ENCODE measurements at places on chromosomes 4 and X.

GRCh38 chr4:89704651-89705395 is 132.1 kb downstream of the SNCA start:
- no peak for DNase-seq

- no peak for DNase-seq
These were observed 48.0 kb downstream of the USP46 start for GRCh38 chr4:52611030-52611555.

DNA sequence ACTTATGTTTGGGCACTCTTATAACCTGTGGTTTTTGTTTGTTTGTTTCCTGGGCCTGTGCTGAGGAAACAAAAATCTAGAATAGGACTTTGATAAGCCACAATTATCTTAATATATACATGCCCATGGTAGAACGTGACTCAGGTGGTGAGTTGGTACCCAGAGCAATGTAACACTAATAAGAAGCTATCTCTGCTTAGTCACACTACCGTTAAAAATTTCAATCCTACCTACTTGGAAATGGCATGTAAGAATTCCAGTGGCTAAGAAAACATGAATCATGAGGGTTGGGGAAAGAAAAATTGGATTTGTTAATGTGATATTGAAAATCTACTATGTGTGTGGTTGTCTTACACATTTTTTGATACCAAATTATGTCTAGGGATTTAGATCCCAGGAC is 30.5 kb upstream of the ADGRG2 start:
- no peak for DNase-seq

- DNase-seq = peak; percentile 11
These were observed 1.9 kb downstream of the UBE2D3 start for GRCh38 chr4:102825261-102826091.

DNA sequence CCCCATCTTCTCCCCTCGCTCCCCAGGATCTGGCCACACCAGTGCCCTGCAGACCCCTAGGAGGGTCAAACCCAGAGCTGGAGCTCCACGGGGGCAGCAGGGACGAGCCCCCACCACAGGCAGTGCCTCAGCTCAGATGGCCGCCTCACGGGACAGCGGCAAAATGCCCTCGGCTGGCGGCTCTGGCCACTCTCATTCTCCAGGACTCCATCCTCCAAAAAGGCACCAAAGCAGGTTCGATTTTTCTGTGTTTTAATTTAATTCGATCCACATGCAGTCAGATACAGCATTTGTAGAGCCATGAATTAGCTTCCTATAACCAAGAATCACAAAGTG is 8.3 kb downstream of the FAM53A start:
- no peak for DNase-seq

DNA sequence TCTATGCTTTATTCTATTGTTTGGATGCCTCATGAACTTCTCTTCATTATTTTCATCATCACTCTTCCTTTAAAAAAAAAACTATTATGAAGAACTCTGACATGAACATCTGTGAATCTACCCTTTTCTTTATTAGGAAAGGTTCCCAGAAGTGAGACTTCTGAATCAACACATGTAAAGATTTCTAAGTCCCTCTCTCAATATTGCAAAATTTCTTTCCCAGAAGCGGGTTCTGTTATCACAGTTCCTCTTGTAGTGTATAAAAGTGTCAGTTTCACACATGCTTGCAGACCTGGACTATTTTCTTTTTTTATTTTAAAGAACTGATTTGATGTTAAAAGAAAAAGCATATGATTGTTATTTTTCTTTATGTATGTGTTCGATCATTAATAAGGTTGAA is 330.8 kb upstream of the KLF3 start:
- DNase-seq = no peak

- no peak for DNase-seq
These were observed 456.3 kb downstream of the DTHD1 start for GRCh38 chr4:36737691-36738090.

DNA sequence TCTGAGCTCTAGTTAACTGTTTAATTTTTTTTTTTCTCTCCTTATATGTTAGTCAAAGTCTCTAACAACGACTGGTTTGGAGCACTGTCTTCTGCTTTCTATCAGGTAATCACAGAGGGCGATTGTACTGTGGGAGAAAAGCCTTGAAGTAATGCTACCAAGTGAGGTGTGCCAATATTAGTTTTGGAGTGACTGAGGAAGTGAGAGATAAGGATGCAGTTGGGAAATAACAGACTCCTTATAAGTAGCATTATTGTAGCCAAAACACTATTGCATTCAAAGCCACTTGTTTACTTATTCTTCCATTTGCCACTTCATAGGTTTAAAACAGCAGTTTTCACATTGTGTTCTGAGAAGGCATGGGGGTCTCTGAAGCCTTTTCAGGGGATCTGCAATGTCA is 79.1 kb upstream of the SLC6A14 start:
- DNase-seq = no peak

DNA sequence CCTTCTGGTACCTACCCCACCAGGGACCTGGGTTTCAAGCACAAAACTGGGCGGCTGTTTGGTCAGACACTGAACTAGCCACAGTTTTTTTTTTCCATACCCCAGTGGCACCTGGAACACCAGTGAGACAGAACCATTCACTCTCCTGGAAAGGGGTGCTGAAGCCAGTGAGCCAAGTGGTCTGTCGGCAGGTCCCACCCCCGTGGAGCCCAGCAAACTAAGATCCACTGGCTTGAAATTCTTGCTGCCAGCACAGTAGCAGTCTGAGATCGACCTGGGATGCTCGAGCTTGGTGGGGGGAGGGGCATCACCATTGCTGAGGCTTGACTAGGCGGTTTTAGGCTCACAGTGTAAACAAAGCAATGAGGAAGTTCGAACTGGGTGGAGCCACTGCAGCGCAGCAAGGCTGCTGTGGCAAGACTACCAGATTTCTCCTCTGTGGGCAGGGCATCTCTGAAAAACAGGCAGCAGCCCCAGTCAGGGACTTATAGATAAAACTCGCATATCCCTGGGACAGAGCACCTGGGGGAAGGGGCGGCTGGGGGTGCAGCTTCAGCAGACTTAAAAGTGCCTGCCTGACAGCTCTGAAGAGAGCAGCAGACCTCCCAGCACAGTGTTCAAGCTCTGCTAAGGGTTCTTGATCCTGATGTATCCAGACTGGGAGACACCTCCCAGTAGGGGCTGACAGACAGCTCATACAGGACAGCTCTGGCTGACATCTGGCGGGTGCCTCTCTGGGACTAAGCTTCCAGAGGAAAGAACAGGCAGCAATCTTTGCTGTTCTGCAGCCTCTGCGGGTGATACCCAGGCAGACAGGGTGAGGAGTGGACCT is 223.0 kb downstream of the COX18 start:
- no peak for DNase-seq

DNA sequence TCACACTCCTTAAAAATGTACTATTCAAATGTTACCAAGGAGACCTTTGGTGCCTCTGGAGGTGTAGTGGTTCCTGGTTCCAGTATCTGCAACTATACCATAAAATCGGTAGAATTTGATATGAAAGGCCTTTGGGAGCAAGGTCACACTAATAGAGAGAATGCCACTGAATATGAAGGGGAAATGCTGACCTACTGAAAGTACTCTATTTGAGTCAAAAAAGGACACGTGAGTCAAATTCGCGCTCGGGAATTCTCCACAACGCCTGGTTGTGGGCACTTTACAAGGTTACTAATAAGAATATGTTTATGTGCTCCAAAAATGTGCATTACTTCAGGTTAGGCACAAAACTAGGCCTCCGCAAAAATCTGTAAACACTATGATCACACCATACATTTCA is 39.5 kb upstream of the RELL1 start:
- DNase-seq = no peak

DNA sequence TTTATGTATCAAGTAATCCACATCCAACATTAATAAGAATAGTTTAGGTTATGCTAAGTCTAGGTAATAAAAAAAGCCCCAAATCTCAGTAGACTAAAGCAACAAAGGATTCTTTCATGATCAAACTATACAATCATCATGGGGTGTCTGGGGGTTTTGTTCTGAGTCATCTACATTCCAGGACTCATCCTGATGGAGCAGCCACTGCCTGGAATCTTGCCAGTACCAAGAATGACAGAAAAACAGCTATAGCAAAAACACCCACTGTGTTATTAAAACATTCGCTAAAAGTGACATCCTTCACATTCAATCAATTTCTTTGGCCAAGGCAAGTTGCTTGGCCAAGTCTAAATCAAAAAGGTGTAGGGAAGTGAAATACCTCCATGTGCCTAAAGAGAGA is 3.9 kb upstream of the ARHGEF38 start:
- DNase-seq = no peak

GRCh38 chrX:131139072-131139471 is 80.9 kb downstream of the ARHGAP36 start:
- DNase-seq = no peak

DNA sequence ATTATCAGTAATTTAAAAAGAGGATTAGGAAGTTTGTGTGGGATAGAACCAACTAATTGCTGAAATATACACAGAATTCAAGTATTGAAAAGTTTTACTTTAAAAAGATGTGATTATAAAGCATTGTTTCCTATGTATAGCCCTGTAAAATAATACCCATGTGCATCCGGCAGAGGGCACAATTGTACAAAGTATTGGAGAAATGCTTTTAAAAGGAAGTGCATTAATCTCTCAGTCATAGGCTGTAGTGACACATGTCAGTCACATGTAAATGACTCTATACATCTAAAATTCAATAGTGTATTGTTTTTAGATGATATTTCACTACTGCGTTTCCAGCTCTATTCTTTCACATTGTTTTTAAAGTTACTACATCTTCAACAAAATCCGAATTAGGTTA is 9.7 kb upstream of the GEMIN8 start:
- peak; percentile 40 for DNase-seq

DNA sequence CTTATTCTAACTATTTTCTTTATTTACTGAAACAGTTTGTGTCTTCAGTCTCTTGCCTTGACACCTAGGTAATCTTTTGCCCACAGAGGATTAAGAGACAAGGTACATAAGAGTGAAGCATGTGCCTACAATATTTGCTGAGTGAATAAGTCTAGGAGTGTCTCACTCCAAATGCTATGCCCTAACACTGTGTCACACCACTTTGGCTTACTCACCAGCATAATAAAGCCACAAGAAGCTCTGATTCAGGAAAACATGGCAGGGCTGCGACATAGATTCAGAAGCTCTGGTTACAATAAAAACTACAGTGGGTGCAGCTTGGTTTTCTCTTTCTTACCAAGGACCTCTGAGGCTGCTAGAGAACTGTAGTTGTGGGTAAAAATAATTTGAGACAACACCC is 127.1 kb downstream of the RBM46 start:
- no peak for DNase-seq

DNA sequence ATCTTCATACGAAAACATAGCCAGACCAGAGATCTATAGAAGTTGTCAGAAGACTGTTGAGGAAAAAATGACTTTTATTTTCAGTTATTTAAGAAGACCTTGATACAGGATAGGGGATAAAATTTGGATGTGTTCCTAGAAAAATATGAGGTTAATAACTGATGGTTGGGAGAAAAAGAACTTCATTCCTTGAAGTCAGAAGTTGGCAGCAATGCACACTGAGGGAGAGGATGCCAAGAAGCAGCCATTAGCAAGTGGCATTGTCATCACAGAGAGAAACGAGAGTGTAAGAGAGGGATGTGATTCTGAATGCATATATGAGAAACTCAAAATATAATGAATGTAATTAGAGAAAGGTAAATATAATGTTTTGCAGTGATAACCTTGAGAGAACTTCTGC is 382.1 kb upstream of the EPHA5 start:
- no peak for DNase-seq

GRCh38 chr4:142043509-142043908 is 407.1 kb downstream of the IL15 start:
- no peak for DNase-seq

Measured in effector memory CD4-positive, alpha-beta T cell (primary cell).